ENCODE measurements at places on chromosomes 2 and 18.

DNA sequence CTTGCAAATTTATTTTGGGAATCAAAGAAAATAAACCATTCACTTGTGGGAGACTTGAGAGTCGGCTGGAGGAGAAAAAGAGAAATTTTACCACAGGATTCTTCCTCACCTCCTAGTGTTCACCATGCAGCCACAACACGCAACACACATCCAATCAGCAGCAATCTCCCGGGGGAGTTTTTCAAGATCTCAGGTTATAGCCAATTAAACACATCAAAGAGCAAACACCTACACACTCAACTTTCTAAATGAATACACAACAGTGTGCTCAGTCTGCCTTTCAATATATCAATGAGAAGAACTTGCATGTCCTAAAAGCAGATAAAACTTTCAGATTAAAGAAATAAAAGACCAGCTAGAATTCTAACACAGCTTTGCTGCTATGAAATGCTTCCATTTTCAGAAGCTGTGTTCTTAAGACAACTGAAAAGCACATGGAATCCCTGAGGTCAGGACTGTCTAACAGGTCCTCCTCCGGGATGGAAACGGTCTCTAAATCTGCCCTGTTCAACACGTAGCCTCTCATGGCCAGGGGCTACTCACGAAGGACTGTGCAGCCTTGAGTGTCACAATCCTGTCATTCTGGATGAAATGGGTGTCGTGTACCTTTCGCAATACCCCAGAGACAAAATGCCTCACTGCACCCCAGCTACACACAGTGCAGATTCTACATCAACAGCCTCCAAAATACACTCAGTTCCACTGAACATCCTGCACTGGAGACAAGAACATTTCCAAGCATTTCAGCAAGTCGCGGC is 84.2 kb downstream of the ZNF516 start:
- no peak for DNase-seq

DNA sequence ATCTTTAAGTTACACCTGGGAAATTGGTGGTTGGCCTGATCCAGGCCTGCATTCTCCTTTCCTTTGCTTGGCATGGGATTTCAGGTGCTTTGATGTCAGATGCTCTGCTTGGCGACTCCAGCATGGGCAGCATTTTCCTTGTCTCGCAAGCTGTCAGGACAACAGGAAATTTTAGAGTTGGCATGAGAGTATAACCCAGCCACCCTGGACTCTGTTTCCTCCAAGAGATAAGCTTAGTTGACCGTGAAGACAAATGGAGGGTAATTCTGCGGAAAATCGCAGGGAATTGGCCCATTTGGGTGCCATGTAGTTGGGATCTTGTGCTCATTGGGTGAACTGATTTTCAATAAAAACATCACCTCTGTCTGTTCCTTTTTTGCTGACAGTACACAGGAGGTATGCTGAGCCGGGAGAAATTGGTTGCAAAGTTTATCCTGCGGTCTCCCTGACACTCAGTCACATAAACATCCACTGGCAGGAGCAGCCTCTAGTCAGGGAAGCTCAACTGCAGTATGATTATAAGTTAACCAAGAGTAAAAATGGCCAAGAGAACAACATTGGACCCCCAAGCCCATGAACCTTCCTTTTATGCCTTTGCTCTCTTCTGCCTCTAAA is 409.9 kb downstream of the SETBP1 start:
- DNase-seq = no peak

DNA sequence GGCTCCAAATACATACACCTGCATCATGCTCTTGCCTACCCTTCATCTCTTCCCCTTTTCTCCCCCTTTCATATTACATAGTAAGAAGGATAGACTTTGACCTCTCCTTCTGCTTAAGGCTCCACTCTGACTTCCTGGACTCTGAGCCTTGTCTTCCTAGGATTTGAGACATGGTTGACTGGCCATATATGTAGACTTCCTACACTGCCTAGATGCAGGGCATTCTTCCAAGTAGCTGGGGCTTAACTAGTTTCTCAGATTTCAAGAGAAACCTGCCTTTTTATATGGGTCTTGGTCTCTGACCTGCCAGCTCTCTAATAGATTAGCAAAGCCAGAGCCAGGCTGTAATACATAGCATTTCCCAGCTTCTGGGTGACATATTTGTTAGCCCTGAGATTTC is 35.4 kb upstream of the CYP26B1 start:
- no peak for DNase-seq

DNA sequence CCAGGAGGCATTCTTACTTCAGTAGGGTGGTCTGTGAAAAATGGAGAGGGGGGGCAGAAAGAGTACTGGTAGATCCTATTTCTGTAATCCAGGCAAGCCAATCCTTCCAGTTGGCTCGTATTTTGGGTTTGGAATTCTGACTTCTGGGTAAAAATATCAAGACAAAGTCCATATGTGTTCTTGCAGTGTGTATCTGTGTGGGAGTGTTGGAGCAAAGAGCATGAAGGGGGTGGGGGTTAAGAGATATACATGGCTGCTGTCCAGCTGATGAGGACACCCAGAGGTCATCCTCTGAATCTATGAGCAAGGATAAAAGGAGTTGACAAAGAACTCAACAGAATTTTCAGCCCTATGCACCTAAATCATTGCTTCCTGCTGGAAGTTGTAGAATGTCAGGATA is 375.8 kb upstream of the PIK3C3 start:
- no peak for DNase-seq

DNA sequence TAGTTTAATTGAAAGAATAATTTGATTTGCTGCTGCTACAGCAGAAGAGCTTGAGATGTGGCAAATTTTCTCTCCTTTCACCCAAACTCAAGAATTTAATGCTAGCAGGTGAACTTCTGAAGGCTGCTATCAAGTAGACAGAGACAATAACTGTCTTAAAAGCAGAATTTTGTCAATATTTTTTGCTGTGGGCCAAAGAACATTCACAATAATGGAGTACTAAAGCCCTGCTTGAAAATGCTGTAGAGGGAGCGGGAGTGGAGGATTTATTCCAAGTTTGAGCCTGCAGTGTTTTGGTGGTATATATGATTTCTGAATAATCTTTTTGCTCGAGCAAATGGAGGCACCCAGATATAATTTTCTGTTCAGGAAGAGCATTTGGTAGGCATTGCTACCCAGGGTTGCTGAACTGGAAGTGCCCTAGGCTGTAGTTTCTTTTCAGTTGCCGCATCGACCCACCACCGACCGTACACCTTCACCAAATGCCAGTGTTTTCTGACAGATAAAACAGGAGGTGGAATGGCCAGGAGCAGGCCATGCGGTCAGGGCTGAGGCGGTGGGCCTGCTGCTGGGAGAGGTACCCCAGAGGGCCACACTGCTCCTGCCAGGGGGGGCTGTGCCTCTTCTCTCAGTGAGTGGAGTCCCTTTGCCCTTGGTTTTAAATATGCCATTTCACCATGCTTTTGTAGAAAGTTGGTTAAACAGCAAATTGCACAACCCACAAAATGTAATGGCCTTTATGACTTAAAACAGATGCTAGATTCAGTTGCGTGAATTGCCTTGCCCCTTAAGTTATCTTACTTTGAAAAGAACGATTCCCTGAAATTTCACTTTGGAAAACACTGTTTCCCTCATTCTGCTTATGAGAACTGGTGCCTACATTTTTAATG is 36.4 kb downstream of the TSHZ1 start:
- no peak for DNase-seq

DNA sequence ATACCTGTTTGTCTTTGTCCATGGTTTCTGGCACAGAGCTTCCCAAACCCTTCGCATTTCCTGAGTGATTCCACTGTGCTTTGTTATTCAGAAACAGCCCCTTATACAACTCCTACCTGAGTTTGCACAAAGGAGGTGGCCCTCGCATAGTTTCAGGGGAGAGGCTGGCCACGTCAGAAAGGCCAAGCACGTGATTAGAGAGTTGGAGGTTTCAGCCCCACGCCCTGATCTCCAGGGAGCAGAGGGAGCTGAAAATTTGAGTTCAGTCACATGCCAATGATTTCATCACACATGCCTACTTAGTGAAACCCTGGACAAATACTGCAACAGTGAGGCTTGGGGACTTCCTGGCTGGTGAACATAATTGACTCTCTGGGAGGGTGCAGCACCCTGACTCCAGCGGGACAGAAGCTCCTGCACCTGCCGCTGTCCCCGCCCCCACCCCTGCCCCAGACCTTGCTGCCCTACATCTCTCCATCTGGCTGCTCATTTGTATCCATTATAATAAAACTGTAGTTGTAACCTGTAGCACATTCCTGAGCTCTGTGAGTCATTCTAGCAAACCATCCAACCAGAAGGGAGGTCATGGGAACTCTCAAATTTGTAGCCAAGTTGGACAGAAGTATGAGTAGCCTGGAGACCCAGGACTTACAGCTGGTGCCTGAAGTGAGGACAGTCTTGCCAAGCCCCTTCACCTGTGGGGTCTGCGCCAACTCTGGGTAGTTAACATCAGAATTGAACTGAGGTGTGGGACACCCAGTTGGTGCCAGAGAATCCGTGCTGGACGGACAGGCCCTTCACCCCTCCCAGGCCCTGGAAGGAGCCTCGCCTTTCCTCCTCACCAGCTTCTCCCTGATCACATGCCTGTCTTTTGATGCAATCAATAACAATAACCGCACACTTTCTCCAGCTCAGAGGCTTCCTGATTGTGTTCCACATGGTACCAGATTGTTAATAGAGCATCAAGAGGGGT is 224.3 kb downstream of the ANAPC1 start:
- DNase-seq = no peak

DNA sequence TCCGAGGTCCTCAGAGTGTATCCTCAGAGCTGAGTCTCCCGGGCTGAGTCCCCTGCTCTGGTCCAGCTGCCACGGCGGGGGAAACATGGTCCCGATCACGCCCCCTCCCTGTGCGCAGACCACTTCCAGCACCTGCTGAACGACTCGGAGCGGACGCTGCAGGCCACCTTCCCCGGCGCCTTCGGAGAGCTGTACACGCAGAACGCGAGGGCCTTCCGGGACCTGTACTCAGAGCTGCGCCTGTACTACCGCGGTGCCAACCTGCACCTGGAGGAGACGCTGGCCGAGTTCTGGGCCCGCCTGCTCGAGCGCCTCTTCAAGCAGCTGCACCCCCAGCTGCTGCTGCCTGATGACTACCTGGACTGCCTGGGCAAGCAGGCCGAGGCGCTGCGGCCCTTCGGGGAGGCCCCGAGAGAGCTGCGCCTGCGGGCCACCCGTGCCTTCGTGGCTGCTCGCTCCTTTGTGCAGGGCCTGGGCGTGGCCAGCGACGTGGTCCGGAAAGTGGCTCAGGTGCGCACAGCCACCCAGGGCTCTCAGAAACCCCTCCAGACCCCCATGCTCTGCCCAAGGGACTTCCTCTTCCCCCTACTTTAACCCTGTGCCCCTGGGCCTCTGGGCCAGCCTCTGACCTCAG is 26.7 kb downstream of the GPC1 start:
- DNase-seq = no peak

GRCh38 chr2:112583497-112584133 is 794 bp upstream of the CHCHD5 start:
- no peak for DNase-seq

GRCh38 chr2:195367809-195368208 is 289.2 kb upstream of the SLC39A10 start:
- no peak for DNase-seq

DNA sequence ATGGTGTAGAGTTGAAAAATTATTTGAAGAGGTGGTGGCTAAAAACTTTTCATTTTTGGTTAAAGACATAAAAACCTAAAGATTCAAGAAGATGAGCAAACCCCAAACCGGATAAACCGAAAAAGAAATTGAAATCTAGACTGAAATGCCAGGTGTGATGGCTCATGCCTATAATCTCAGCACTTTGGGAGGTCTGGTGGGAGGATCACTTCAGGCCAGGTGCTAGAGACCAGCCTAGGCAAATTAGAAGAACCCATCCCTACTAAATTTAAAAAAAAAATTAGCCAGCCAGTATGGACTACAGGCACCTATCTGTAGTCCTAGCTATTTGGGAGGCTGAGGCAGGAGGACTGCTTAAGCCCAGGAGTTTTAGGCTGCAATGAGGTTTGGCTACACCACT is 126.9 kb downstream of the BAZ2B start:
- no peak for DNase-seq

All from GM19239 (cell line).